Activated naive CD4-positive, alpha-beta T cell treated with anti-CD3 and anti-CD28 coated beads, Interleukin-2, amount 50 U/mL, for 72 hours (primary cell): ENCODE measurements at places on chromosomes 12 and 14. TPM values are rescaled to one million over a fixed set of nuclear protein-coding genes. Genes with fewer than 3 reads are reported as not detected.

C1R gene
- total RNA-seq, result 3.9 TPM

TUNAR gene
- not detected for total RNA-seq

HSPB8 gene
- total RNA-seq, result not detected

ZFHX2 gene
- total RNA-seq, result 2.5 TPM

AMN gene
- 0.49 TPM for total RNA-seq

ANO4 gene
- total RNA-seq, result not detected

NUBPL gene
- 7.5 TPM for total RNA-seq

KCNMB4 gene
- total RNA-seq, result 1.0 TPM

POC1B gene
- 18.3 TPM for total RNA-seq

GPRC5A gene
- 0.30 TPM for total RNA-seq

NKX2-1 gene
- not detected for total RNA-seq

RERG gene
- not detected for total RNA-seq

P2RX7 gene
- total RNA-seq, result 1.2 TPM

SPIC gene
- total RNA-seq, result not detected

CLMN gene
- 6.9 TPM for total RNA-seq

TMEM30B gene
- 1.4 TPM for total RNA-seq

LMNTD1 gene
- total RNA-seq, result not detected
